Muscle of leg (tissue), 16 donors: ENCODE measurements at places on chromosomes 7 and 10. TPM values are rescaled to one million over a fixed set of nuclear protein-coding genes. Genes with fewer than 3 reads are reported as not detected.

The TMEM184A gene
- 0.49 TPM for total RNA-seq

The ADGRA1 gene
- total RNA-seq = 0.80 TPM

The NYAP1 gene
- 1.6 TPM for total RNA-seq

The PTPN20 gene
- total RNA-seq = 0.53 TPM

The SUN1 gene
- 151 TPM for total RNA-seq

The AKR1C4 gene
- total RNA-seq = not detected

The CHST3 gene
- 12.3 TPM for total RNA-seq

The STEAP1B gene
- total RNA-seq = 3.1 TPM
